ENCODE measurements at places on chromosomes 2 and 18.

DNA sequence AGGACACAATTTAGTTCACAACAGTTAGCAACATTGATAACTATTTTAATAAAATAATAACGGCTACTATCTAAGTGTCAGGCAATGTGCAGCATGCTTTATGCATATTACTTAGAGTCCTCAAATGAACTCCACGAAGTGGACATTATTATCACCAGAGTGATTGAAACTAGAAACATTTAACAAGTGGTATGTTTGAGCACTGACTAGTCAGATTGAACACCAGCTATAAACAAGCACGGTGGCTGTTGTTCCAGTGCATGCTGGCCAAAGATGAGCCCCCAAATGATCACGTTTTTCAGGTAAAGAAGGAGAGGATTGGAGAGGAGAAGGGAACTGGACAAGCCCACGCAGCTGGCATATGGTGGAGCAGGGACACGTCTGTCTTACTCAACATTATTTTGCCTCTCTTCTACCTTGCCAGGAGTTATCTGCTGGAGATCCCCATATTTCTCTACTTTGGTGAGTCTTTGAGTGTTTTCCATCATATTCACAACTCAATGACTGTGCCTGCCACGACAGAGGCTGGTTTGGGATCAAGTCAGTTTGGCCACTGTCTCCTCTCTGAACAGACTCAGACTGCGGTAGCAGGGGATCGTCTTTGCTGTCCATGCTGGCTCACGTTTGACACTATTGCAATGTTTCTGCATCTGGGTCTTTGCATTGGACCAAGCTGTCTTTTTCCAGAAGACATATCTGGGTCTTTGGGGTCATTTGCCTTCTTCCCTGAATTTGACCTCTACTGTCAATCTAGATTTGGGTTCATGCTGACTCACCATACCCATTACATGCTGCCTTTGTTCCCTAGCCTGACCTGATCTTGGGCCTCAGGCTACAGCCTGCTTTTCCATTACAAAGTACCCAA is 66.0 kb upstream of the ACSL3 start:
- no peaks in the 10 kb centered on the region for H3K36me3 ChIP-seq
- H3K4me1 ChIP-seq, result peaks cover 36% of the 10 kb centered on the region
- no peak overlapping the region for H3K27ac ChIP-seq
- no peak overlapping the region for H3K4me3 ChIP-seq
- DNase-seq, result no peak
- H3K27me3 ChIP-seq, result no peaks in the 10 kb centered on the region

DNA sequence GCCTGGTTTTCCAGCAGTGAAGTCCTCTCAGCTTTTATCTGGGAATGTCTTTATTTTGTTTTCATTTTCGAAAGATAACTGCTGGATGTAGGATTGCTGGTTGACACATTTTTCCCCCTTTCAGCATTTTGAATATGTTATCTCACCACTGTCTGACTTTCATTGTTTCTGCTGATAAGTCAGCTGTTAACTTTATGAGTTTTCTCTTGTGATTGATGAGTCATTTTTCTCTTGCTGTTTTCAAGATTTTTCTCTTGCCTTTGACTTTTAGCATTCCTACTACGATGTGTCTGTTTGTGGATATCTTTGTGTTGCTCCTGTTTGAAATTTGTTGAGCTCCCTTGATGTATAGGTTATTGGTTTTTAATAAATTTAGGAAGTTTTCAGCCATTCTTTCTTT is 85.5 kb downstream of the AGPS start:
- DNase-seq, result no peak
- no peaks in the 10 kb centered on the region for H3K36me3 ChIP-seq
- H3K4me1 ChIP-seq, result no peaks in the 10 kb centered on the region
- no peaks in the 10 kb centered on the region for H3K27me3 ChIP-seq
- no peak overlapping the region for H3K27ac ChIP-seq
- H3K4me3 ChIP-seq, result no peak overlapping the region

DNA sequence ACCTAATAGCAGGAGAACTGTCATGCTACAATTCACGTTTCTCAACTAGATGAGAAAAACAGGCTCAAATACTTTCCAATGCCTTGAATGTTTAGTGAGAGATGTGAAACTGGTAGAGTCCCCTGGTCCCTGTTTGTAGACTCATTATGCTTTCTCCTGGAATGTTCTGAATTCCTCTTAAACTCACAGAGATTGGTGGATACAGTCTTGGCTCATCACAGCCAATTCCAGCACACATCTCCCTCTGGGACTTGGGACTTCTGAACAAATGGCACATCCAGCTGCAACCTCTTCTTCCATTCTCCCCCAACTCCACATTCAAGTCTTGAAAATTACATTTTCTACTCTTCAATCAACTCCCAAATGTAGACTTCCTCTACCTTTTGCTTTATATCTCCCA is 58.4 kb upstream of the NT5C1B start:
- H3K27me3 ChIP-seq, result no peaks in the 10 kb centered on the region
- DNase-seq, result no peak
- no peak overlapping the region for H3K27ac ChIP-seq
- no peaks in the 10 kb centered on the region for H3K36me3 ChIP-seq
- no peaks in the 10 kb centered on the region for H3K4me1 ChIP-seq

- no peaks in the 10 kb centered on the region for H3K4me1 ChIP-seq
- H3K36me3 ChIP-seq, result no peaks in the 10 kb centered on the region
- H3K27me3 ChIP-seq, result no peaks in the 10 kb centered on the region
Measured at GRCh38 chr2:241989074-241989473, 119.5 kb downstream of the RTP5 start.

DNA sequence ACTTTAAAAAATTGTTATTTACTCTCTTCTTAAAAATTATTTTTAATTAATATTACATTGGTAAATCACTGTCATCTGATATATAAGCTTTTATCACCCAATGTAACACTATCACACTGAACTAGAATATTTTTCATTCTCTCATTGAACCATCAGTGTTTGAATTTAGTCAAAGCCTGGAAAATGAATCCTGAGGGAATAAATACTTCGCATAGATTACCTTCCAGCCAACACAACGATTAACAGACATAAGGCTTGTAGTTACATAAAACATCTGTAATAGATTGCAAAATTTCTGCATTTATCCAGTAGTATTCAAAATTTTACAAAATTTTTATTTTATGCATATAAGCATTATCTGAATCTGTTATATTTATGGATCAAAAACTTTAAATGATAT is 314.9 kb downstream of the ERBB4 start:
- H3K4me1 ChIP-seq, result peaks cover 42% of the 10 kb centered on the region
- H3K4me3 ChIP-seq, result no peak overlapping the region

GRCh38 chr2:171136024-171136423 is 24.7 kb downstream of the TLK1 start:
- H3K4me3 ChIP-seq, result no peak overlapping the region
- H3K4me1 ChIP-seq, result peaks cover 14% of the 10 kb centered on the region
- DNase-seq, result no peak
- no peaks in the 10 kb centered on the region for H3K36me3 ChIP-seq
- H3K27me3 ChIP-seq, result no peaks in the 10 kb centered on the region

GRCh38 chr2:143903172-143903856 is 616.6 kb downstream of the ZEB2 start:
- no peaks in the 10 kb centered on the region for H3K36me3 ChIP-seq
- no peak overlapping the region for H3K27ac ChIP-seq
- no peaks in the 10 kb centered on the region for H3K27me3 ChIP-seq
- no peak for DNase-seq

DNA sequence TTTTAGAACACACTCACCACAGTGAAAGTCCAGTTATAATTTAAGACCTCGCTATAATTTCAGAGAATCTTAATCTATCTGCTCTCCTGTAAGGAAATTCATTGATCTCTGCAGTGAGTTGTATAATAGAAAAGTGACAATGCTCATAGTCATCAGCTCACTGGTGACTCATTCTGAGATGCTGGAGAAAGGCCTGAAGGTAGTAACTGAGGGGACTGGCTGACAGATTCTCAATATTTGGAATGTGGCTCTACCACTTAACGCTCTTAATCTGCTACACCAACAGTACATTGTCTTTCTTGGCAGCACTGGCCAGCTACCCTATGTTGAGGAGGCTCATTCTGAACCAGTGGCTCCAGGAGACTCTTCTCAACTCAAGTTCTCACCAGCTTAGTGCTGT is 246.1 kb downstream of the RPRM start:
- H3K4me3 ChIP-seq, result no peak overlapping the region
- H3K36me3 ChIP-seq, result no peaks in the 10 kb centered on the region
- H3K27ac ChIP-seq, result no peak overlapping the region
- DNase-seq, result no peak
- H3K27me3 ChIP-seq, result no peaks in the 10 kb centered on the region

DNA sequence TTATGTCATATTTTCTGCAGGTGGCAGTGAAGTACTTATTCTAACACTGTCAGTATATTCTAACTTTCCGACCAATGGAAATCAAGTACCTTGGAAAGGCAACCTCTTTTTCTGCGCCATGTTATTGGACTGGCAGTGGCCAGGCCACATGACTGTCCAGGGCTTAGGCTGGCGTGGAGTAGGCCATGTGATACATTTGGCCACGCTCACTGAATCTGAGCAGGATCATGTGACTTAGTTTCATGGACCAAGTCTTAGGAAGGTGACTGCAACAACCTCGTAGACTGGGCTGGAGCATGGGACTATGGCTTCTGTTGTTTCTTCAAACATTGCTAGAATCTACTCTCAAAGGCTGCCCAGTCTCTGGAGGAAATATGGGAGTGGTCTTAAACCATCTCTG is 60.4 kb upstream of the HAAO start:
- H3K27me3 ChIP-seq, result no peaks in the 10 kb centered on the region
- H3K27ac ChIP-seq, result no peak overlapping the region
- DNase-seq, result no peak
- H3K4me3 ChIP-seq, result no peak overlapping the region
- no peaks in the 10 kb centered on the region for H3K4me1 ChIP-seq

DNA sequence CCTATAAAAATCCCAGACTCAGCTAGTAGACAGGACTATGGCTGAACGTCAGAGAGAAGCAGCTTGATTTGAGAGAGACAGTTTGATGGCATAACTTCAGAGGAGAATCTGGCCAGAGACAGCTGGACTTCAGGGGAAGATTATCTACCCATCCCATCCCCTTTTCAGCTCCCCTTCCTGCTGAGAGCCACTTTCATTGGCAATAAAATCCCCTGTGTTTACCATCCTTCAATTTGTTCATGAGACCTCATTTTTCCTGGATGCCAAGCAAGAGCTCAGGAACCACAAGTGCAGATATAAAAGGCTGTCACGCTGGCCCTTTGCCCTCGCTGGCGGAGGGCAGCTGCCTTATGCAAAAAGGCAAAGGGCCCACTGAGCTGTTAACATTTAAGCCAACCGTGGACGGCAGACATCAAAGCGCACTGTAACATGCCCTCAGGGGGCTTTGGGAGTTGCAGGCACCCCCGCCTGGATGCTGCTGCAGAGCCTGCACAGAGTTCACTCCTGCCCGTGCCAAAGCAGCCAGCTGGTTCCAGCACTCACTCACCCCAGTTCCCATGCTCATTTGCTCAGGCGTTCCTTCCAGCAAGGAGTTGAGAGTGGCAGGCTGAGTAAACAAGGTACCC is 164.3 kb upstream of the PGAP1 start:
- H3K27me3 ChIP-seq, result no peaks in the 10 kb centered on the region
- peak overlapping the region; percentile 82 for H3K27ac ChIP-seq
- H3K4me3 ChIP-seq, result no peak overlapping the region
- H3K36me3 ChIP-seq, result no peaks in the 10 kb centered on the region
- H3K4me1 ChIP-seq, result peaks cover 91% of the 10 kb centered on the region

GRCh38 chr2:10221976-10222870 is 80.5 kb upstream of the HPCAL1 start:
- DNase-seq, result no peak
- no peak overlapping the region for H3K27ac ChIP-seq
- H3K4me1 ChIP-seq, result no peaks in the 10 kb centered on the region
- no peak overlapping the region for H3K4me3 ChIP-seq
- H3K36me3 ChIP-seq, result no peaks in the 10 kb centered on the region

GRCh38 chr2:161625996-161626395 is 1.8 kb downstream of the SLC4A10 start:
- H3K4me3 ChIP-seq, result no peak overlapping the region
- no peak overlapping the region for H3K27ac ChIP-seq
- DNase-seq, result no peak

- DNase-seq, result peak; percentile 29
- no peaks in the 10 kb centered on the region for H3K27me3 ChIP-seq
- H3K4me1 ChIP-seq, result peaks cover 7% of the 10 kb centered on the region
- no peak overlapping the region for H3K27ac ChIP-seq
Measured at GRCh38 chr2:200383380-200384110, 77.1 kb downstream of the SPATS2L start.

DNA sequence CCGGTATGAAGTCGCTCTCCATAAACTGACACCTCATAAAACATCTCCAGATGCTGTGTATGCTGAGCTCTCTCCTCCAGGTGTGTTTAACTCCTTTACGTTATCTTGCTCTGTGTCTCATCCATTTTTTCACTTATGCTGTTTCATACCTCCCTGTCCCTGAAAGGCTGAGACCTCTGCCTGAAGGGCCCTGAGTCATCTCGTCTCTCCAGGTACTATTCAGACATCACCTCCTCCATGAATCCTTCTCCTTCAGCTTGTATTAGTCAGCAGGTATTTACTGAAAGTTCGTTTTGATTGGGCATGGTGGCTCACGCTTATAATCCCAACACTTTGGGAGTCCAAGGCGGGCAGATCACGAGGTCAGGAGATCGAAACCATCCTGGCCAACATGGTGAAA is 244.5 kb upstream of the EPHA4 start:
- no peaks in the 10 kb centered on the region for H3K36me3 ChIP-seq
- DNase-seq, result no peak
- no peak overlapping the region for H3K27ac ChIP-seq
- no peaks in the 10 kb centered on the region for H3K27me3 ChIP-seq
- H3K4me3 ChIP-seq, result no peak overlapping the region

DNA sequence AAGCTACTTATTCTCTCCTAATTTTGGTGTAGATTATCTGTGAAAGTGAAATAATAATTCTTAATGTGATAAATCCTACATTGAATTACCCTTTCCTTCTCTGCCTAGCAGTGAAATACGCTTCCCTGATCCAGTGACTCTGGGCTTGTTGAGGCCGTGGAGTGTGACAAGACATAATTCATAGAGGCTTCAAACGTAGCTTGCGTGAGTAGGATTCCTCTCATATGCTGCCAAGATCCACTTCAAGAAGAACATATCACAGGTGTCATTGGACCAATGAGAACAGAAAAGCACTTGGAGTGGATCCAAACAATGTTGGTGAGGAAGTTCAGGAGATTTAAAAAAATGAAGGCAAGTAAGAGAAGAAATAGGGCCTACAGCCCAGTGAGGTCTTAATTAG is 221.3 kb upstream of the TMEFF2 start:
- no peak for DNase-seq
- no peaks in the 10 kb centered on the region for H3K36me3 ChIP-seq
- H3K4me3 ChIP-seq, result no peak overlapping the region
- H3K27me3 ChIP-seq, result no peaks in the 10 kb centered on the region
